LNCaP clone FGC (cell line): ENCODE measurements at places on chromosomes 5 and 9.
A peak's percentile ranks its signal among the peaks of the same experiment; 100 is the strongest.

- no peak for DNase-seq
Measured at GRCh38 chr9:99184110-99184474, 37.6 kb downstream of the ALG2 start.

- DNase-seq, result peak; percentile 99
Measured at GRCh38 chr5:125478599-125478998, 732.2 kb upstream of the ZNF608 start.

DNA sequence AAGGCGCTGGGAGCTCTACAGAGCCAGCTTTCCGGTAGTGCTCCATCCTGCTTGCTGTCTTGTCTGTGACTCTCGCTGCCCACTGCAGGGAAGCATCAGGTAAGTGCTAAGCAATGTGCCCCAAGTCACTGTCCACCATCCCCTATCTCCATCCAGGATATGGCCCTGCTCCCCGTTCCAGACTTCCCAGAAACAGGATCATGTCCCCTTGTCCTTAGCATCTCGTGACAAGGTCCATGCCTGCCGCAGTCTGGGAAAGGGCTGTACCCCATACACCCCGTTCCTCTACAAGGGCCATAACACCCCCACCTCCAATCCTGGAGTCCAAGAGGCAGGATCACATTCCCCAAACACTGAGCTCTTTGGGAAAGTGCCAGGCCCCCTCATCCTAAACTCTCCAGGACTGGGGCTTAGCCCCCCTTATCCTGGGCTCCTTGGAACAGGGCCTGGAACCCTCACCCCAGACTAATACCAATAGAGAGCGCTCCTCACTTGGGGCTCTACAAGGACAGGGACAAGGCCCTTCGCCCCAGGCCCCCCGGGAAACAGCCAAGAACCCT is 566 bp downstream of the RPP25L start:
- no peak for DNase-seq

- DNase-seq, result no peak
Measured at GRCh38 chr5:149594206-149594895, 13.1 kb downstream of the ARHGEF37 start.

DNA sequence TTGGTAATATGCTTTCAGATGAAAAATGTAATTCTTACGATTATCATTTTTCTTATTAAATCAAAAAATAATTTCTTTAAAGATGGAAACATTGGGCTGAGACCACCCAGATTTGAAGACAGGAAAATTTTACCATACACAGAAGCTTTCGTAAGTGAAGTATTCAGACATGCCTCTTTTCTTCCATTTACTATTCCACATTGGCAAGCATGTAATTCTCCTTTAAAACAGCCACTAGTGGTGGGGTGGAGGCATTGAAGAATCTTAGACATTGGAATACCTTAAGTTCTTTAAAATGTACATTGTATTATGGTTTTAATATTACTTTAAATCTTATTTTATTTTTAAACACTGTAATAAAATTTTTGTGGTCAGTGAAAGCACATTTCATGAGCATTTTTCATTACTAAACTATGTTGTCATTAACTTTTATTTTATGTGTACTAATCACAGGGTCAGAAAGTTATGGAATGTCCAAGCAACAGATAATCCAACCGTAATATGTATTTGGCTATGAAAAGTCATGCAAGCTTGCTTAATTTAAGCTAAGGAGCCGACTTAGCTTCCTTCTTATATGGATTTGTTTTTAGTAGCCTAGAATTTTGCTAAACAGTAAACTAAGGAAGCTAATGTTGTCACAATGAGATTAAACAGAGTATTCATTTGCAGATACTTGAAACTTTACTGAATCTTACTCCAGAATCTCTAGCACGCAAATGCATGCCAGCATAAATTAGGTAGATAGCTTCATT is 97.4 kb upstream of the ALDH1A1 start:
- no peak for DNase-seq

GRCh38 chr5:120270498-120270897 is 193.6 kb upstream of the PRR16 start:
- DNase-seq, result no peak

GRCh38 chr5:107636555-107636954 is 34.2 kb downstream of the EFNA5 start:
- DNase-seq, result no peak

DNA sequence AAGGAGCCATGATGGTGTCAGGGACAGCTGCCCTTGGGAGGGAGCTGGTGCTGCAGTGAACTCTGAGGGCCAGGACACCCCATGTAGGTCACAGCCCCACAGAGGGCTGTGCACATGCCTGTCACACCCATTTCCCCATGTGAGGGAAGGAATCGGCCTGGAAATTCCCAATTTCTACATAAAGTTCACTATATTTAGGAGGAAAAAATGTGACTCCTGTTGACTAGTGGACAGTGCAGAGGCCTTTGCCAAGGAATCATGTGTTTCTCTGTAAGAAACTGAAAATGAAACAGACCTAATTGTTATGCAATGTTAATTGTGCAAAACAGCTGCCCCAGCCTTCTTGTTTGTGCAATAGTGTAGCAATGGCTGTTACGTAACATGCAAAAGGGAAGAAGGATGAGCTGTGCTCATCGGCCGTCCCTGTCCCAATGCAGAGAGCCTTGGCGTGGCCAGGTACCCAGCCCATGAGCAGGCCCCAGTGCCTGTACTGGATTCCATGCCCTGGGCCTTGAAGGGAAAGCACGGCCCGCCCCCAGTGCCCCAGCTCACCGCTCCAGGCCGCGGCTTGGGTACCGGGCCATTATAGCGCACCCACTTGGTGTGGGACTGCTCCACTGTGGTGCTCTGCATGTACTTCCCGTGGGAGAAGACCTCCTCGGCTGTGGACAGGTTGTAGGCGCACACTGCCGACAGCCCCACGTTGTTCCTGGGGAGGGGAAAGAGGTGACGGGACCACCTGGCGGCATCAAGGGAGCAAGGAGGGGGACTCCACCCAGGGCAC is 70.0 kb downstream of the SECISBP2 start:
- no peak for DNase-seq

DNA sequence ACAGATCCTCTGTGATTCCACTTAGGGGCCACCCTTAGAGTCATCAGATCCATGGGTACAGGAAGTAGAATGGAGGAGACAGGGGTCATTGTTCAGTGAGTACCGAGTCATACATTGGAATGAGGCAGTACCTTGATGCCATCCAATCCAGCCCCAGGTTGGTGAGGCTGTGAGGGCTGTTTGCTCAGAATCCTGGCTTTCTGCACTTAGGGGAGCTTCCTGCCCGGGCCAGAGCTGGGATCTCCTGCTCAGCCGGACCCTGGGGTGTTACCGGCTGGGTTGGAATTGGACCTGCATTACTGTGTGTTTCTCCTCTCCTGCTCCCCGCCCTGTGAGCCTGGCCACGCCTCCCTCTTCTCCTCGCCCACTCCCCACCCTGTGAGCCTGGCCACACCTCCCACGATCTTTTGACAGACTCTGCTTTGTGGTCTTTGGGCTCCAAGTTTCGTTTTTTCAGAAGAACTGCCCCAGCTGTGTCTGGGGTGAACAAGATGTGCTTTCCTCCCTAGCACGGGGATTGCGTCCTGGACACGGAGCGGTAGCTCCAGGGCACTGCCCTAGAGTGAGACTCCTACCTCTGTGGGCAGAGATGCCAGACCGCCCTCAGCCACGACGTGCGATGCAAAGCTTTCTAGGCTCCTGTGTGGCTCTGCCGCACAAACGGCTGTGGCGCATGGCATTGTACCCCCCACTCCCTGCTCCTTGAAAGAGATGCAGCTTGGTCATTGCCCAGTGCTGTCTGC is 15.4 kb downstream of the TRAF2 start:
- DNase-seq, result no peak

- no peak for DNase-seq
Measured at GRCh38 chr9:99405359-99405758, 183.3 kb downstream of the SEC61B start.

- DNase-seq, result no peak
Measured at GRCh38 chr5:72167257-72167656, 60.0 kb downstream of the MAP1B start.

DNA sequence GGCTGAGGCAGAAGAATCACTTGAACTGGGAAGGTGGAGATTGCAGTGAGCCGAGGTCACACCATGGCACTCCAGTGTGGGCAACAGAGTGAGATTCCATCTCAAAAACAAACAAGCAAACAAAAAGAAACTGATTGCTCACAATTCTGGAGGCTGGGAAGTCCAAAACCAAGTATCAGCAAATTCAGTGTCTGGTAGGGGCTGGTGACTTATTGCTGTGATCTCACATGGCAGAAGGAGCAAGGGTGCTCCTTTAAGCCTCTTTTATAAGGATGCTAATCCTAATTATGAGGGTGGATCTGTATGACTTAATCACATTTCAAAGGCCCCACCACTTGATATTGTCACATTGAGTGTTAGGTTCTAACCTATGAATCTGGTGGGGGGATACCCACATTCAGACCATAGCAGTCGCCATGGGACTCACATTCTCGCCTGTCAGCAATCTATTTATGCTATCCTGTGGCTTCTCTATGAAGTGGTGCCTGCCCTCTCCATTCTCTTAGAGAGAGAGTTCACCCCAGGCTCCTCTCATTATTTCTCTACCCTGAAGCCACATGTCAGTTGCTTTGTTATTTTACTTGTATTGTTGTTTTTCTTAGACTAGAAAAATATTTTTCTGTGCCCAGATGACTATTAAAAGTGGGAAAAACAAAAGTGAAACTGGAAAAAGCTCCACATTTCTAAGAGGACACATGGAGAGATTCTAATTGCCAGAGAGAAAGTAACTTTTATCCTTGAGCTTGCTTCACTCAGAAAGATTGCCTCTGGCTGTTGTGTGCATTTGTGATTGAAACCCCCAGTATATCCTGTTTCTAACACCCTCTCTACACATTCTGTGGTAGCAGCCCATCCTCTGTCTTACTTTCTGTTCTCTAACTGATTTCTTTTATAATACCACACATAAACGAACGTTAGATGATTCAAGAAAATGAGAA is 18.8 kb upstream of the PRLR start:
- DNase-seq, result no peak

DNA sequence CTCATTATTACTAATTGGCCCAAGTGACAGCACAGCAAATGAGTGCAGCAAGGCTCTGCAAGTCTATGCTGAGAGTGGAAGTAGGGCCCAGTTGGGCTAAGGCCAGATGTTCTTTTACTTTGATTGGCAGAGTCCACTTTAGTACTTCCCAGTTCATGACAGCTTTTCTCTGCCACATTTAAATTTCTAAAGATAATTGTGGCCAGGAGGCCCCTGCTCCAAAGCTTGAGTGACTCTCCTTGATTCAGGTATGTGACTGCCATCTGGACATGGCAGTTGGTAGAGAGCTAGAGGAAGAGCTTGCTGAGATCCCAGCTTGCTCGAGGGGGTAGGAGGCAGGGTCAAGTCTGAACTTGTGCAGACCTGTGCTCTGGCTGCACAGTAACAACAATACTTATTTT is 154.1 kb downstream of the CARTPT start:
- DNase-seq, result no peak

GRCh38 chr9:104907278-104907951 is 20.5 kb downstream of the ABCA1 start:
- no peak for DNase-seq

DNA sequence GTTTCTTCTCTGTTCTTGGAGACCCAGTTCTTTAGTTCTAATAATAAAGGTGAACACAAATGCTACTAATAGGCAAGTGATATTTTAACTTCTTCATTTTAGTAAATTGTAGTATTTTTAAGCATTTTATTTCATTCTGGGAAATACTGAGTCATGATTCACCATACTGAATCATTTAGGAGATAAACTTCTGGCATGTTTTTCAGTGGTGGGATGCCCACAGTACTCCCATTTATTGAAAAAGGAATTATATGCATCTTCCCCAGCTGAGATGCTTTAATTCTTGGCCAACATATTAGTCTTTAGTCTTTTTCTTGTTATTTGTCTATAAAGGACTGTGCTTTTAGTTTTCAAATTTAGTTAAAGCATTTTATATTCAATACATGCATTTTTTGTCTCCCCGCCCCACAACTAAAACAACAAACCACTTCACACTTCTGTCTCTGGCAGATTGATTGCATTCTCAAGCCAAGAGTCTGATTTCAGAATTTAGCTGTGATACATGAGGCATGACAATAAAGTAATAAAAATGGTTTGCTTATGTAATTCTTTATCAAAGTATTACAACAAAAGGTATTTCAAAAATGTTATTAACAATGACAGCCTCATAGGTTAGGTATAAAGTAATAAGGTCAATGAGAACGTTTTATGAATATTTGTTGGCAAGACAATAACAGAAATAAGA is 125.2 kb upstream of the CDH18 start:
- DNase-seq, result no peak

GRCh38 chr5:35810601-35811000 is 46.1 kb upstream of the IL7R start:
- no peak for DNase-seq

DNA sequence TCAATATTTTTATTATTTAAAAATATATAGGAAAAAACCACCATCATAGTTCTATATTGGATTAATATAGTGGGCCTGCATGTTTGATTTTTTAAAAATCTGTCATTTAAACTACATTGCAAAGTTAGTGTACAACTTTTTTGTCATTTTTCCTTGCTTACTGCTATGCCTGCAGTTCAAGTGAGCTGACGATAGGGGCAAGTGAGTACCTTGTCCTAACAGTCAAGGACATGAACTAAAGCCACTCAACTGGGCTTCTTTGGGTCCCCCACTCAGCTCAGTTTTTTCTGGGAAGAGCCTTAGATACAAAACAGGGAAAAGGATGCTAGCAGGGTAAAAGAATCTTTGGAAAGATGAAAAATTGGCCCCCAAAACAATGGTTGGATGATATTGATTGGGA is 269.9 kb downstream of the MAN2A1 start:
- DNase-seq, result no peak

- no peak for DNase-seq
Measured at GRCh38 chr5:58919833-58920232, 337.0 kb downstream of the RAB3C start.

DNA sequence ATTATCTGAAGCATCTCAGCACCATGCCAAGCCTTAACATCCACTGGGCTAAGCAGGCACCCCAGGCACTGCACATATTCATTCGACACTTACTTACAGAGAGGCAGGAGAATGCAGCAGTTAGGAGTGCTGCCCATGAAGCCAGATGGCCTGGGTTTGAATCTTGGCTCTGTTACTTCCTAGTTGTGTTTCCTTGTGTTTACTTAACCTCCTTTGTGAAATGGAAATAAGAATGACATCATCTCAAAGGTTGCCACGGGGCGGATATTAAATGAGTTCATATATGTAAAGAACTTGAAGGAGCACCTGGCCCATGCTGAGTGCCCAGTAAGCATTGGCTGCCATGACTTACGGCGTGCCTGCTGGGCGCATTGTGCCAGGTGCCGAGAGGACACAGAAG is 565.2 kb downstream of the CDK5RAP2 start:
- DNase-seq, result peak; percentile 91

DNA sequence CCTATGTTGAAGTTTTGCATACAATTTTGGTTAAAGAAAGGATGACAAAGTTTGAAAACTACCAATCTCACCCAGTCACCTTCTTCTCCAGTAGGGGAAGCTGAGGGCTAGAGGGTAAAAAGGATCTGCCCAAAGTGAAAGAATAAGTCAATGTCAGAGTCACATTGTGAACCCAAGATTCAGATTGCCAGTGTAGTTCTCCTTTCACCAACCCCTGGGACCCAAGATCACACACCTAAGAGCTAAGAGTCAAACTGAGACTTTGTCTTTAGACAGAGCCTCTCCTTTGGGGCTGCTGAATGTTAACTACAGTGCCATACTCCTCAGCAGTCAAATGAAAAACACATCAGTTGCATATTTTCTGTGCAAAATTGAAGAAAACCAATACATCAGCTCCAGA is 210.6 kb downstream of the ATP10B start:
- DNase-seq, result no peak

GRCh38 chr5:154331232-154331631 is 114.6 kb upstream of the SAP30L start:
- no peak for DNase-seq
